Stimulated activated CD4-positive, alpha-beta T cell treated with anti-CD3 and anti-CD28 coated beads, TNF-alpha, amount 100 ng/mL, for 24 hours (primary cell): ENCODE measurements at places on chromosomes 13 and 19.

DNA sequence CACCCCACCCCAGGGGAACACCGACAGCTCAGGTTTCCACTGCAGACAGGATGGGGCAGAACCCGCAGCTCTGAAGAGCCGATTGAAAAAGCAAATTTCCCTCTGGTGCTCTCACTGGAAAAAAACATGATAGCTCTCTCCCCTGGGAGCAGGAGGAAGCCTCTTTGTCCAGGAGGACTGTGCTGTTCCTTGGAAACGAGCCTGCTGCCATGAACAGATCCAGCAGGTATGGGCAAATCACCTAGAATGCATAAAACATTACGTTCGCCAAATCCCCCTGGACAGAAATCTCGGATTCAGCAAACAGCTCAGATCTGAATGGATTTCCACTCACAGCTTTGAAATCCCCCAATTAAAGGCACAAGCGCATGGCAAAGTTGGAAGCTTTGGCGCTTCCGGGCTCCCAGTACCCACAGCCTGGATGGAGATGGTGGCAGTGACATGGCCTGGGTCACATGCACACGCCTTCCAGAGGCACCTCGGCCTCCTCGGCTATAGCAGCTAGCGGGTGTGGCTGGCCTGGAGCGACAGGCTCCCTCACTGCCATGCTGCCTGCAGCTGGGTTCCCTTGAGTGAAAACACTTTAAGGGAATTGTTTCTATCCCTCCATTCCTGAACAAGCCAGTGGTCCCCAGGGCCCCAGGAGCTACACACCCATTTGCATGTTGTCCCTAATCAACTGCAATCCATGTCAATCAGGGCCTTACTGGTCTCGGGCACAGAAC, 59.1 kb downstream of the CEBPG start:
- DNase-seq, result no peak

- DNase-seq, result no peak
Observed at GRCh38 chr19:39130337-39131254, 5.0 kb downstream of the PAK4 start.

- DNase-seq, result no peak
Observed at GRCh38 chr13:37905736-37906135, 36.2 kb upstream of the TRPC4 start.

DNA sequence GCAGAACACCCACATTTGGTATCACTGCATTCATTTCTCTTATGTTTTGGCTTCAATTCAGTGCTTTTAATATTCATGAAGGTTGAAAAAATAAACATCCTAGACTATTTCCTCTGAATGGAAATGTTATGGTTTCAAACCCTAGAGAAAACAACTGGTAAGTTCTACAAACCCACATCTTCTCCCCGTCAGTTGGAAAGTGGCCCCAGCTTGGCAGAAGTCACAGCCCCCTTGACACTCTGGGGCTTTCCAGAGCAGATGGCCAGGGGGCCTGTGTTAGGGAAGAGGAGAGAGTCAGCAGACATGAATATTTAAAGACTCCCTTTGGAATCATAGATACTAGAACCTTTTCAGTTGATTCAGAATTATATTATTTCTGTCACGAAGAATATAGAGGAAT, 123.9 kb downstream of the SHISA2 start:
- no peak for DNase-seq

DNA sequence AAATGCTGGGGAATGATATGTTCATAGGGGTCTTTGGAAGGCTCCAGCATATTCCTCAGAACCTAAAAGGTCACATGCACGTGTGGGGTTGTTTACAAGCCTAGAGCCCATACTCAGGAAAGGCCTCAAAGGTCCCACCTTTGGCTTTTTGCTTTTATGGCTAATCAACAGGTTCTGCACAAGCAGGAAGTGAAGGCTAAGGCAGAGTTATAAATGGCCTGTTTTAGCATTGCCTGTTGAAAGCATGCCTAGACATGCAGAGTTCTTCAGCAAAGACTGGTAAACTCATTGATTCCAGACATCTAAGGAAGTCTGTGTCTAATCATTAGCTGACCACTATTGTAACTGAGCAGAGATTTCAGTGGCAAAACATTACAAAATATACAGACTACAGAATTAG, 198.3 kb downstream of the KCNRG start:
- DNase-seq, result no peak

DNA sequence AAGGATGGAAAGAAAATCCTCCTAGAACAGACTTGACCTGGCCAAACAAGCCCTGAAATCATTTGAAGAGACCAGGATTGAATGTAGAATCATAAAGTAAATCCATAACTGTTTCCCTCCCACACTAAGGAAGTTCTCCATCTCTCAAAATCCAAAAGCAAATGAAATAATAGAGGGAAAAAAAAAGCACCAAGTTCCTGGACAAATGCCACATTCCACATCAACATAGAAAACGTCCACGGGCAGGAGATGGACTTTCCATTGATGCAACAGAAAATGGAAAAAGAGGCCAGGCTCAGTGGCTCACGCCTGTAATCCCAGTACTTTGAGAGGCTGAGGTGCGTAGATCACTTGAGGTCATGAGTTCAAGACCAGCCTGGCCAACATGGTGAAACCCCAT, 56.2 kb downstream of the INSR start:
- no peak for DNase-seq

GRCh38 chr19:46739290-46739771, 6.5 kb upstream of the FKRP start:
- no peak for DNase-seq

GRCh38 chr13:69274231-69274630, 833.4 kb upstream of the ATXN8OS start:
- DNase-seq, result no peak

GRCh38 chr19:29841559-29842367, 30.0 kb downstream of the CCNE1 start:
- DNase-seq, result no peak

DNA sequence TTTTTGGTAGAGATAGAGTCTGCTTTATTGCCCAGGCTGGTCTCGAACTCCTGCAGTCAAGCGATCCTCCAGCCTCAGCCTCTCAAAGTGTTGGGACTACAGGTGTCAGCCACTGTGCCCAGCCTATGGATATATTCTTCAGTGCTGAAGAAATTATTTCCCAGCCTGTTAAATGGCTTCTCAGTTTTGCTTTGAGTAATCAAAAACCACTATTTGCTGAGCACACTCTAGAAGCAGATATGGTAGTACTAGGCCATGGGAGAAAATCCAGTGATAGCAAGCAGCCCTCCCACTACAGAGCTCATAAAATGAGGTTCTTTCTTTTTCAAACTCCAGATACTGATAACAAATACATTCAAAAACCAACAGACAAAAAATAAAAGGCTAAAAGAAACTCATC, 80.6 kb upstream of the CLDN10 start:
- DNase-seq, result no peak

DNA sequence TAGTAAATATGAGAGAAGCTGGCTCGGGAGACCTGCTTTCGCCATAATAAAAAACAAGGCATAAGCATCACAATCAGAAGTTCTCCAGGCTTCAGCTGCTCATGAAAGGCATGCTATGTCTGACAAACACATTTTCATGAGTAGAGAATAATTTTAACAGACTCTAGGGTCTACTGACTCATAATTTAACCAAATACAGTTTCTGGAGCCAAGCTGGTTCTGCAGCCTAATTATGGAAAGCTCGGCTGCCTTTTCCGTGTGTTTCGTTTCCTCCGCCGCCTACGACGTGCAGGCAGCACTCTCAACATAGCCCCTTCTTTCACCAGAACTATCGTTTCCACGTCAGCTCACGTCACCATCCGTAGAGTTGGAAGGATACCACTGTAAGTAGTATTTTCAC, 5.7 kb downstream of the MCF2L start:
- no peak for DNase-seq

GRCh38 chr13:45301263-45301662, 39.7 kb downstream of the TPT1 start:
- no peak for DNase-seq

GRCh38 chr19:44692379-44692721, 6.6 kb upstream of the CEACAM16 start:
- no peak for DNase-seq

DNA sequence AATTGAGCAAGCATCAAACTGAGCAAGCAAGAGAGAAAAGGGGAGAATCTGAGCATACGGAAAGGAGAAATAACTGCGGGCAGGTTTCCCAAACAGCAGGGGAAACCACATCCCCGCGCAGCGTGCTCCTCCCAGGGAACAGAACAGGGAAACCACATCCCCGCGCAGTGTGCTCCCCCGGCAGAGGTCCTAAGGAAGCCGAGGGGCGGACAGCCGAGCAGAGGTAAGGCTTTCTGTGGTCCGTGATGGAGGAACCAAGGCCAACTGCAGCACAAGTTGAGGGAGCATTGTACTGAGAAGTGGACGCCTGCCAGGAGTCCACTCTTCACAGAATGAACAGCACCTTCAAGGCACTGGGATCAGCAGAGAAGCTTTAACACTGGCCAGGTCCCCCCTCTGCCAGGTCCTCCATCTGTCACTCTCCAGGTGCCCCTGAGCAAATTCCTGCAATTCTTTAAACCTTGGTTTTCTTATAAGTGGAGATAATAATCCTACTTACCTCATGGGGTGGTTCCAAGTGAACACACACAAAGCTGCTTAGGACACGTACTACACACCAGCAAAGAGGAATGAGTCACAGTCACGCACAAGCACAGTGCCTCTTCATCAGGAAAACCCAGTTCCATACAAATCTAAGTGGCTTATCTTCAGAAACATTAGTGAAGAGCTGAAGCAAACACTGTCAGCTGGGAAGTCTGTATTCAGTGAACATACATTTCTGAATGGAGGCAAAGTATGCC, 23.0 kb upstream of the LAMP1 start:
- no peak for DNase-seq
